ENCODE measurements at places on chromosomes 7 and 10. TPM values are rescaled to one million over a fixed set of nuclear protein-coding genes. Genes with fewer than 3 reads are reported as not detected.

EXOSC1 gene
- 61.0 TPM for total RNA-seq

LRRC17 gene
- not detected for total RNA-seq

- DNase-seq, result no peak
Measured at GRCh38 chr7:43136064-43136463, 23.6 kb downstream of the HECW1 start.

DNA sequence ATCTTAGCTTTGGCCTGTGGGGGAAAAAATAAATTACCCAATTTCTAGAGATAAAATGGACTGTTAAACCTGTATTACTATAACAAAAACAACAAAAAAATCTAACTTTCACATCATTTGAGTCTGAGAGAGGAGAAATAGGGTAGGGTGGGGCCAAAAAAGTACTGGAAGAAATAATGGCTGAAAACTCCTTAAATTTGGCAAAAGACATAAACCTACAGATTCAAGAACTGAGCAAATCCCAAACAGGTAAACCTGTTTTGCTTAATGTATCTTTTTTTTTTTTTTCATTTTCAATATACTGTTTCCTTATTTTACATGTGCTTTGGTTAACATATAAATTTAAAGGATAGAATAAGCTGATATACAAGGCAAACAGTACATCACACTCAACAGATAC, 27.1 kb downstream of the SYPL1 start:
- DNase-seq, result no peak

GRCh38 chr10:71891437-71891836, 40.4 kb upstream of the PSAP start:
- no peak for DNase-seq

- DNase-seq, result no peak
Measured at GRCh38 chr7:132584796-132585494, 8.7 kb upstream of the PLXNA4 start.

DNA sequence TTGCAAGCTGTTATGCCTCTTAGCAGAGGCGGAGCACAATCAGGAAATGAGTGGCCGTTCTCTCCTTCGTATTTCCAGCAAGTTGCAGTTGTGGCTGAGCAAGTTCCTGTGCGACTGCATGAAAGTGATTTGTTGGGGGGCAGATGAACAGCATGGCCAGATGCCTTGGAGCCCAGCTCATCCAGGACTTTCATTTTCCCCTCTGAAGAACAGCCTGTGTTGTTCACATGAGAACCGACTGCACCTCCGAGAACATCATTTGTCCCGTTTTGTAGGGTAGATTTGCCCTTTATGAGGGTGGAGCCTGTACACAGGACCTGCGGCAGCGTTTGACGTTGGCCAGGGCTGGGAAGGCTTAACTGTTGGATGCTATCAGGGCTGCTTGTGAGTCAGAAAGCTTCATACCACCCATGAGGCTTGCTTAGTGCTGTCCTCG, 4.4 kb downstream of the BAG3 start:
- DNase-seq, result no peak

GRCh38 chr10:53356616-53357349, 584.2 kb upstream of the MBL2 start:
- DNase-seq, result no peak

GRCh38 chr7:4831723-4832495, 29.9 kb downstream of the PAPOLB start:
- DNase-seq, result no peak

- DNase-seq, result no peak
Measured at GRCh38 chr10:14573666-14574261, 200.9 kb downstream of the FAM107B start.

- DNase-seq, result no peak
Measured at GRCh38 chr10:96176985-96177384, 46.9 kb downstream of the ZNF518A start.

GRCh38 chr10:28199941-28200340, 102.9 kb downstream of the MPP7 start:
- no peak for DNase-seq

- no peak for DNase-seq
Measured at GRCh38 chr10:95290461-95291364, at the start of gene PDLIM1. PDLIM1 (minus strand) TSS chr10:95291003; CDS start chr10:95290915, 88 bp downstream.

DNA sequence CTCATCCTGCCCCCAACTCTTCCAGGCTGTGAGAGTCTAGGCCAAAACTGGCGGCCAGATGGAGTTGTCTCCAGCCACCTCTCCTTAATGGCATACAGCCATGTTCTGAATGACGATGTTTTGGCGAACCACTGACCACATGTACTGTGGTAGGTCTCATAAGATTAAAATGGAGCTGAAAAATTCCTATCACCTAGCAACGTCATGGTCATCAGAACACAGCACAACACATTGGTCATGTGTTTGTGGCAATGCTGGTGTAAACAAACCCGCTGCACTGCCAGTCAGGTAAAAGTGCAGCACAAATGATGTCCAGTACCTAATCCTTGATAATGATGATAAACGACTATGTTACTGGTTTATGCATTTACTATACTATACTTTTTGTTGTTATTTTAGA, 290.0 kb upstream of the MKI67 start:
- DNase-seq, result no peak

Measured in CD8-positive, alpha-beta memory T cell (primary cell).